Brain pericyte (primary cell): ENCODE measurements at places on chromosomes 5 and 9.

DNA sequence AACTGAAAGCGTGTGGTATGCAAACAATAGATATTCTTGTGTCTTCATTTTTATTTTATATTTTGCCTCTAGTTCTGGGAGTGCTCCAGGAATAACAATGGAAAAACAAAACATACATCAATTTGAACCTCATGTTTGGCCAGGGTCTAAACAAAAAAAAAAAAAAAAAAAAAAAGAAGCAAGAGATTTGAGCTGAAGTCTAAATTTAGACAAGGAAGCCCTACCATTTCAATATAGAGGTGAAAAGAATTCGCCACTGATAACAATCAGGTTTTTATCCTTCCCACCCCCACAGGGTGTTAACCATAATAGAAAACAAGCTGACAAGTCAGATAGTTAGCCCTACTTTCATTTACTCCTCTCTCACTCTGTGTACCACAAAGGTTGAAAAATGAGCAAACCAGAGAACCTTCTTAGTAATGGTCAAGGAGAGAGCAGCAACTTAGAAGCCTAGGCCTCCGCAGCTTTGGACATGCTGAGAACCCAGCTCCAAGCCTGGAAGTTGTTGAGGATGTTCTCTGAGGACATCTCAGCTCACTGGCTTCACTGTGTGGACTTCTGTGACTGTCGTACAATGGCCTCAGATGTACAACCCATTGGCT is 118.2 kb upstream of the HMHB1 start:
- DNase-seq, result no peak

DNA sequence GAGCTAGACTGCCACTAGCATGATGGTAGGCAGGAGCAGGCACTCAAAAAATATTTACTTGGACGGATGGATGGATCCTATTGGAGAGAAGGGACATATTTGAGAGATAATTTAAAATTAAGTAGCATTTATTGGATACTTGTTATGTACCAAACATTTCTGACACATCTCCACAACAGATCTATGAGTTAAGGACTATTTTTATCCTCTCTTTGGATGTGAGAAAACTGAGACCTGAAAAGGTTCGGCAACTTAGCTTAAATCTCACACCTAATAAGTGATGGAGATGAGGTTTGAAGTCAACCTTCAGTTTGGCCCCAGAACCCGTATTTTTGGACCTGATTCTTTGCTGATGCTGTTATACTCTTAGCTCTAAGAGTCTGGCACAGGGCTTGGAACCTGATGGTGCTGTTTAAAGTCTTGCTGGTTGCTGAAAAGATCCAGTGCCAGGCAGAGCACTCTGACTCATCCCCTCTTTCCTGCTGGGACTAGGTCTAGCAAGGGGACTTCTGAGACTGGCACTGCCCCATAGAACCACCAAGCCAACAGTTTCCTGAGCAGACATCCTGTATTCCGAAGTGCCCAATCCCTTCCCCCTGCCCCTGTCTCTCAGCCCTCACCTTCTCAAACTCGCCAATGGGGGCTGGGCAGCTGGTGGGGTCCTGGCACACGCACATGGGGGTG is 15.6 kb downstream of the SPARC start:
- DNase-seq, result no peak

- no peak for DNase-seq
Measured at GRCh38 chr9:120892748-120893610, 16.0 kb upstream of the PHF19 start.

GRCh38 chr5:98108497-98108896 is 665.0 kb upstream of the RGMB start:
- DNase-seq, result no peak

DNA sequence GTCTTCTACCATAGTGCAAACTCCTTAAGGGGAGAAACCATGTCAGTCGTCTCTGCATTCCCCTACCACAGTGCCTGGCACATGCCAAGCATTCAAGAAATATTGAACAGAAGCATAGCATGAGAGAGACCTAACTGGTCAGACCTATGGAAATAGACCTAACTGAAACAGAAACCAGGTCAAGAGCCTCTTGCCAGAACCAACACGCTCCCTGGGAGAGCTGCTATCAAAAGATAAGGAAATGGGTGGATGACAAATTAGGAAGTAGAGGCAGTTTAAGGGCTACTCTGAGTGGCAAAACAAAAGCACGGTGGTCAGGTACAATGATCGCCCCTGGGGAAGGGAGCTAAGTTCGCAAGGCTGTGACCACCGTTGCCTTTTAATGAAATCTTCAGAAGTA is 66.0 kb upstream of the SMIM15 start:
- no peak for DNase-seq

DNA sequence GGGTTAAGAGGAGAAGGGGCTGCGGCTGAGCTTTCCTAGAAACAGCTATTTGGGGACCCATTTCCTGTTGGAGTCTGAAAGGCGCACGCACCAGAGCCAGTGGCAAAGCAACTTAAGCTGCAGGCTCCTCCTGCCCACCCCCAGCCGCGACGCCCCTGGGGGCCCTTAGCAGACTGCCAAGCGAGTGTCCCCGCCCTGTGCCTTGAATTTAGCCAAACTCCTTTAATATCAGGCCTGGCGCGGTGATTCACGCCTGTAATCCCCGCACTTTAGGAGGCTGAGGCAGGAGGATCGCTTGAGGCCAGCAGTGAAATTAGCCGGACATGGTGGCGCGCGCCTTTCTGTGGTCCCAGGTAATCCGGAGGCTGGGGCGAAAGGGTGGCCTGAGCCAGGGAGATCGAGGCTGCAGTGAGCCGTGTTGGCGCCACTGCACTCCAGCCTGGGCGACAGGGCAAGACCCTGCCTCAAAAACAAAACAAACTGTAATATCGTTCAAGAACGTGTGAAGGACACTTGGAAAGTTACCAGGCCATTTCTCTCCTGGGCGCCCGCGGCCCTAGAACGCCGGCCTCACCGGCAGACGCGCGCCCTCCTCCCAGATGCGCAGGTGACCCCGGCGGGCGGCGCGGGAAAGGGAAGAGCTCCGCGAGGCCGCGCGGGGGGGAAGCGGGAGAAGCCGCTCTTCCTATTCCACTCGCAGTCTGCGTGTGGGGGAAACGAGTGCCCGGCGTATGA is 1.0 kb upstream of the F2R start:
- no peak for DNase-seq

- DNase-seq, result no peak
Measured at GRCh38 chr5:144774197-144774596, 603.5 kb downstream of the KCTD16 start.

DNA sequence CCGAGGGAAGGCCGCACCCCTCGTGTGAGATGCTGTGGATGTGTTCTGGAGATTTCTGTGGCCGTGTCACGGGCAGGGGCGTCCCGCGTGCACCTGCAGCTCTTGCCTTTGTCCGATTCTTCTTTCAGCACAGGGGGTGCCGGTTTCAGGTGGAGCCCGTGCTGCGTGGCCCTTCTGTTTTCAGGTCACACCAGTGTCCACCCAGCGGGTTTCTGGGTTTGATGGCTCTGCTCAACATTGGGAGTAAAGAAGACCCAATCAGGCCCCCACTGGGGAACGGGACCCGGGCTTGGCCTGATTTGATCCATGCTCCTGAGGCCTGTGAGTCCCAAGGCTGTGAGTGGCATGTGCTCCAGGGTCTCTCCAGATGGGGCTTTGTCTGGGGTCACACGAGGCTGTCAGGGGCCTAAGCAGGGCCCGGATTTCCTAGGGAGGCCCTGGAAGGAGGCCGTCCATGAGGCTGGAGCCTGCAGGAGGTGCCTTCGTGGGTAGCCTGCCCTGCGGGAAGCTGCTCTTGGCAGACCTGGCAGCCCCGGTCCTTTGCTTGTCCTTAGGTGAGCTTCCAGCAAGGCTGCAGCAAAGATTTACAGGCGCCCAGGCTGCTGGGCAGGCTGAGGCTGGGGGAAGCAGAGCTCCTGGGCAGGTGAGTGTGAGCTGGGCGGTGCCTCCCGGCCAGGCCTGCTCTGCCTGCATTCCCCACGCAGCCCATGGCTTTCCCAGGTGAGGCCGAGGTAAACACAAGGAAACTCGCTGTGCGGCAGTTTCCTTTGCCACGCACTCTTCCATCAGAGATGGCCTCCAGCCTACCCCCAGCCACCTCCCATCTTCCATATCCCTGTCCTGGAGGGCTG is 12.8 kb downstream of the MRPL36 start:
- DNase-seq, result no peak

GRCh38 chr5:97728920-97729319 is 545.9 kb upstream of the RIOK2 start:
- DNase-seq, result no peak

- no peak for DNase-seq
Measured at GRCh38 chr9:73042155-73042554, 89.3 kb upstream of the ALDH1A1 start.

GRCh38 chr5:139277171-139277570 is 16.4 kb upstream of the MATR3 start:
- DNase-seq, result no peak

- DNase-seq, result no peak
Measured at GRCh38 chr9:132894862-132895835, 16.5 kb downstream of the SPACA9 start.

DNA sequence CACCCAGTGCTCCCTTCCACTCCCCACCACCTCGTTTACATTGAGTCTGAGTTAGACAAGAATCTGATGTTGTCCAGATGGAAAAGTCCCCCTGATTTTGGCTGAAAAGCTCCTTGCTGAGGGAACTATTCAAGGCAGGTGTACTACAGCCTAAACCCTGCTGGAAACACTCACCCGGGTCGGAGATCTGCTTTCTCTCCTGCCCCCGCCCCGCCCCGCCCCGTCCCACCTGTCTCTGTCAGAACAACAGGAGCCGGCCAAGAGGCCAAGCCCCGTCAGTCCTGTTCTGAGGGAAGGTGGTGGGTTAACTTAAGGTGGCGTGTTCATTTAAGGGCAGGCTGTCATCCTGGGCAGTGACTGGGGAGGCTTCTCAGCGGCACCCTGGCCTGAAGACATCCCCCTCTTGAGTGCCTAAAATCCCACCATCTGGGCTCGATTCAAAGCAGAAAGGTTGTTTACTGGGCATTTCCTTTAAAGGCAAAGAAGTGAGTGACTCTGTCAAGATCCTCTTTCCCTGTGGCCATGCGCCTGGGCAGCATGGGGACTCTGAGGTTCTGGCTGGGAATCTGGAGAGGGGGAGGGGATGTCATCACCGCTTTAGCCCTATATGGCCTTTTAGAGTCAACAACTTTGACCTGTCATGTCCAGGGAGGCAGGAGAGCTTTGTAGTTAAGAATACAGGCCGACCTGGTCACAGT is 71.1 kb upstream of the NEURL1B start:
- DNase-seq, result no peak

- DNase-seq, result no peak
Measured at GRCh38 chr9:28774433-28775235, 1201.4 kb upstream of the C9orf72 start.

DNA sequence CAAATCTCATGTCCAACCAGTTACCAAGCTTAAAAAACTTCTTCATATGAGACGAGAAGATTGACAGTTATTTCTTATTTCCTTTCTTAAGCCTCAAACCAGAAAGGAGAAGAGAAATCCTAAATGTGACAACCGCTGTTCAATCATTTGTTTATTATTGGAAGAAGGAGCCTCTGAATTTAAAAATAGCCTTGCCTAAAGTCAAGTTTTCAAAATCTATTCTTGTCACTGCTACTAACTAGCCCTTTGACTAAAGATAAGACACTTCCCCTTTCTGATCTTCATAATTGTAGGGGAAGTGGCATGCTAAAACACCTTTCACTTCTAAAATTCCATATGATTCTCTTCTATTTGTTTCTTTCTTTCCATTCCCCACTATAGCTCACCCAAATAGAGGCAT is 106.2 kb upstream of the EMB start:
- DNase-seq, result no peak

- no peak for DNase-seq
Measured at GRCh38 chr9:88628114-88628513, 93.1 kb downstream of the NXNL2 start.

DNA sequence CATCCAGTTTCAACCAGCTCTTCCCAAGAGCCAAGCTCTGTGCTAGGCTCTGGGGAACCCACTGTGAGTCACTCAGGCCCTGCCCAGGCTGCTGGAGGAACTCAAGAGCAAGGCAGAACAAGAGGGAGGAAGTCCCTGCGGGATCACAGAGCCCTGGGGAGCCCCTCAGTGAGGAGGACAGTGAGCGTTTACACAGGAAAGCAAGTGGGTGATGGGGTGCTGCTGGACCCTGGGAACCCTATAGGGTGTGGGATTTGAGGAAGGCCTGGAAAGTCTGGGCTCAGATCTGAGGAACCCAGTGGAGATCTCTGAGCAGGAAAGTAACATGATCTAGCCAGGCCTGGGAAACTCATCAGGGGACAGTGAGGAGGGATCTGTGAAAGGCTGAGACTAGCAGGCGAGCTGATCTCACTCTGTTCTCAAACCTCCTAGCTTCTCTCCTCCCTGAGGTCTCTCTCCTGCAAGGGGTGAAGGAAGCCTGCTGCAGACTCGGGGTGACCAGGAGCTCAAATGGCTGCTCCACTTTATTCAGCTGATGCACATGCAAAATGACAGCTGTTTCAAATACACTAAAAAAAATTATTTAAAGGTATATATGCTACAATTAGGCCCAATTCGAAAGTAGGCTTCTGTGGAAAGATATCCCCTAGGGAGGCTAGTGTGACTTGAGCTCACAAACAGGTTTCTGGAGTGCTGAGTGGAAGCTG is 70.0 kb downstream of the SHB start:
- DNase-seq, result peak; percentile 83

DNA sequence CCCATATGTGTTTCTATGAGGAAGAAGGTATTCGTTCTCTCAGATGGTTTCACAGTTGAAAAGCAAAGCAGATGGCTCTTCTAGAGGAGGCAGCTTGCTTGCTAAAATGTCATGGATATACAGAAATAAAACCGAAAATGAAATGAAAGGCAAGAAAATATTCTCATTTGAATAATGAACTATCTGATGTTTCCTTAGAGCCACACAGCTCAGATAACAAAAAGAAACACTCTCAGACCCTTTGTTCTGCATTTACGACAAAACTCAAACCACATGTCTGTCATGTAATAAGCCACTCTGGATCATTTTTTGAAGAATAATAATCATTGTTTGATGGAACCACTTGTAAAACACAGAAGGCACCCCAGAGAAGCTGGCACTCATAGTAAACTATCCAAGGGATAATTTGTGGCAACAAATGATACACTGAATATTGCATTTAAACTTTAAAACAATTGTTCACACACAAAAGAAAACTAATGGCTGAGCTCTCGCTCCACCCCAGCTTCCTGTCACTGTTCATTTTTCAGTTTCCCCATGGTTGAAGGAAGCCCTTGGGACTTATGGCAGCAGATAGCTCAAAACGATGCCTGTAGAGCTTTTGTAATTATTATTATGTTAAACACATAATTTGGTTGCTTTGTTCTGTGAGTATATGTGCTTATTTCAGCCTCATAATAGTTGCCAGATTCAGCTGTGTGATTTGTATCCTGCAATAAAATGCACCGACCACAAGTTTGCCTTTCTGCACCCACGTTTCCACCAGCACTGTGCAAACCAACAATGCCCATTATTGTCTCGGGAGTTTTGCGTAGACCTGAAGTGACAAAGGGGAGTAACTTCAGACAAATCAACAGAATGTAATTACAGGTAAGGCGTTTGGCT is 256.0 kb downstream of the TMEM167A start:
- DNase-seq, result no peak
